NCI-H2107 (cell line): ENCODE measurements at places on chromosomes 2 and 18.

DNA sequence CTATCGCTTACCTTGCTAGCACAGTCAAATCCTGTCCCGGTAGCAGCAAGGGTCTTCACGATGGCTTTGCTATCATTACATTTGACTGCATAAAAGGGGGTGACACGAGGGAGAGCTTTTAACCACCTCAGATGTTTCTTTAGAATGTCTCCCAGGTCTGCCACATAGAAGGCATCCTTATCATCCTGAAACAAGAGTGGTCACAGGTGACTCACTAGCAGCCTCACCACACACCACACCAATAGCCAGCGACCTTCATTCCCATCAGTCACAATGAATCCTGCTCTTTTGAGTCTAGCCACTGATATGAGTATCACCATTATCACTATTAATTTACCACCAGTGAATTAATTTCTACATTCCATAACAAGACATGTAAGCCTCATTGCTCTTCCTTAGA lies 3.7 kb downstream of the ODC1 start:
- no peak for DNase-seq

- DNase-seq, result no peak
Measured at GRCh38 chr2:118838741-118839455, 8.6 kb downstream of the EN1 start.

DNA sequence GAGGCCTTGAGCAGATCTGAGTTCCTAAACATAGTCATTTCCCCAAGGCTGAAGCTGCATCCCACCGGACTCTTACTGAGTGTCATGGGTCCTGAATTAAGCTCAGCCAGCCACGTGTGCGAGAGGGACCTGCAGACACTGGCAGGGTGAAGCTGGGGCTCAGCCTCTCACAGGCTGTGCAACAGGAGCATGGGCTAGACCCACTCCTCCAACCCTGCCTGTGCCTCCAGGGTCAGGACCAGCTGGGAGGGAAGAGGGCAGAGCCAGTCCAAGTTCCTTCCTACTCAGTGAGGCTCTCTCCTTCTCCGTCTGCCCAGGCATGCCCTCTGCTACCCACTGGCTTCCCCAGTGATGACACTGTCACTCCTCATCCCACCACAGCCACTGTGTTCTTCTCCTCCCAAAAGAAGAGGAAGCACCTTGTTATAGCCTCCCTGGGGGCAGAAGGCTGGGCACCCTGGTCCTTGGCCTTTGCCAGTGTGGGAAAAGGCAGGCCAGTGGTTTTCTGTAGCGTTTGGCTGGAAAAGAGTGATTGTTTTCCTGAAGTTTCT lies 78.9 kb downstream of the KCNF1 start:
- no peak for DNase-seq

DNA sequence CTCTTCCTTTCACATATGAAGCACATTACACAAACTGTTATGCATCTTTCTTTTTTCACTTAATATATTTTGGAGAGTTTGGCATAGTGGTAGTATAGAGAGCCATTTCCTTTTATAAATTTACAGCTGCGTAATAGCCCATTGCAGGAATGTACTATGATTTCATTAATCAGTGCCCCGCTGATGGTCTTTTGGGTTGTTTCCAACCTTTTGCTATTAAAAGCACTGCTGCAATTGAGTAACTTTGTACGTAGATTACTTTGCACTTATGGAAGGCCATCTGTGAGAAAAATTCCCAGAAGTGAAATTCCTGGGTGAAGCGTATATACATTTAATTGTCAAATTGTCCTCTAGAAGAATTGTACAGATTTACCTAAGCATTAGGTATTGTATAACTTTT lies 565.3 kb upstream of the ZNF804A start:
- DNase-seq, result no peak

DNA sequence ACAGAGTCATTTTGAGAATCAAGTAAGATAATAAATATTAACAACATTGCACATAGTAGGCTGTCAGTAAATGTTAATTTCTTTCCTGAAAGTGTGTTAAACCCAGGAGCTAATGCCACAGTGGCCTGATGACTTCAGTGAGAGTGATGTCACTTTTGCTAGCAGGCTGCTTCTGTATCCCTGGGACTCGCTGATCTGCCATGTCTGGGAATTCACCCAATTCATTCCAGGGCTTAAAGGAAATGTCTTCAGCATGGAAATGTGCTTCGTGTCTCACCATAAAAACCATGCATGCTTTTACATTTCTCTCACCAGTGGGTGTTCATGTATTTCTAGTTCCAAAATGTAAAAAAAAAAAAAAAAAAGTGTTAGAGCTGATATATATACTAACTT lies 56.8 kb upstream of the MAPRE3 start:
- no peak for DNase-seq

DNA sequence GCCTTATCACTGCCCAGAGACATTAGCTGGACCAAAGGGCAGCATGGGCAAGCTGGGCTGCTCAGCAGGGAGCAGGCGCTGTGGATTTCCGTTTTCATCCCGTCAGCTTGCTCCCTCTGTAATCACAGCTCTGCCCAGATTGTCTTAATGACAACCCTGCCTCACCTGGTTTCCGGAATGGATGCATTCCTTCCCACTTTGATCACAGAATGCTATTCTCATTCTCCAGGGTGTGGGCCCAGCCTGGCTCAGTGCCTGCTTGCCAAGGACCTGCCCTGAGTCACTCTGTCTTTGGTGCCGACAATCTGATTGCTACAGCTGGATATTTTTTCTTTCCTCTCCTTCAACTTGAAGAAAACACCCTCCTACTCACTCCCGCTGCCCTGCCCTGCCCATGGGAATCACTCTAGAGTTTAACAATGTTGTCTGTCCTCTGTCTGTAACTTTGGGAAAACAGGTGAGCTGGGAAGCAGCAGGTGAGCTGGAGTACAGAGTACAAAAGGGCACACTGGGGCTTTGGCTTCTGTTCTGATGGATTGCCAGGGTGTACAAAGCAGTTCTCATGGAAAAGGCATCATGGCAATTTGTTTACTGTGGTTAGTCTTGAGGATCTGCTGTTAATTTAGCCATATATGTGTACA lies 27.2 kb upstream of the FAM136A start:
- no peak for DNase-seq

DNA sequence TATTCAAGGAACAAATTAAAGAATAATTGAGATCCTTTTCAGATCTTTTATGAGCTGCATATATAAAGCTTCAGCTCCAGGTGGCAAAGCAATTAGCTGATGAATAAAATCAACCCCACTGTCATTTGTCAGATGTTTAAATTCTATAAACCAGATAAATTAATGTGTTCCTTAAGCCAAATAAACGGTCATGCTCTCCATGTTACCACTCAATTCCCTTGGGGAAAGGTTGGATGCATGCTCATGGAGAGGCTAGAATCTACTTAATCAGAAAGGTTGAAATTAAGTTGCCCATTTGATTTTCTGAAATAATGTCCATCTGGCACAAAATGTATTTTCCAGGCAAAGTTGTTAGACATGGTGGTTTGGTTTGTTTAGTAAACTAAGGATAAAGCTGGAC lies 282.5 kb upstream of the SPRED2 start:
- DNase-seq, result no peak

GRCh38 chr18:36817039-36817438 lies 11.8 kb downstream of the TPGS2 start:
- DNase-seq, result no peak

DNA sequence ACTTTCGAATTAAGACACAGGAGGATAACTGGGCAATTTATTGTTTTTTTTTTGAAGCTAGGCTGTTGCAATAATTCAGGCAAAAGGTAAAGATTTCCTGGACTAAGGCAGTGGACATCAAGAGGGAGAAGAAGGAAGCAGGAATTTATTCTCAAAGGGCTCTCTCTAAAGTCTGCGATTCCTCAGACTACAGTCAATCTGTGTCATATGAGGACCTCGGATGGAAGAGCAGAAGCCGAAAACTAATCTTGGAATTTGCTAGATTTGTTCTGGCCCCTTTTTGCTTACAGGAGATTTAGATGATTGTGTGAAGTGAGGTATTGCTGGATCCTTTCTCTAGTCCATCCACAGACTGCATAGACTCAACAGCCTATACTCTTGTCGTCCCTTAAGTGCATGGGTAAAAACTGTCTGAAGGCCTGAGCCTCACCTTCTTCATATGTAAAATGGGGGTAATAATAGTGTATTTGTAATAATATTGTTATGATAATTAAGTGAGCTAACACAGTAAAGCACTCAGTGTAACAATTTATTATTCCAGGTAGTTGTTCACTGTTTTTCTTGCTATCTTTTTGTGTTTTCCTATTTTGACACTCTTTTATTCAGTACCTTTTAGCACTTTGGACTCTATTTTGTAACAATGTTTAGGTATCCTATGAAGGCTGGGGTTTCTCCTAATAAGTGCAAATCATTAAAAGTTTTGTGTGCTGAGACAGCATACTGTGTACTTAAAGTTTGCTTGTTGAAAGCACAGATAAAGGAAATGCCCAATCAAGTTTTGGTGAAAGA lies 54.2 kb upstream of the NT5C1B start:
- DNase-seq, result no peak

- DNase-seq, result no peak
Measured at GRCh38 chr2:216754336-216754735, 59.0 kb upstream of the IGFBP5 start.

- peak; percentile 69 for DNase-seq
Measured at GRCh38 chr2:65430603-65431420, 1.6 kb downstream of the SPRED2 start.

DNA sequence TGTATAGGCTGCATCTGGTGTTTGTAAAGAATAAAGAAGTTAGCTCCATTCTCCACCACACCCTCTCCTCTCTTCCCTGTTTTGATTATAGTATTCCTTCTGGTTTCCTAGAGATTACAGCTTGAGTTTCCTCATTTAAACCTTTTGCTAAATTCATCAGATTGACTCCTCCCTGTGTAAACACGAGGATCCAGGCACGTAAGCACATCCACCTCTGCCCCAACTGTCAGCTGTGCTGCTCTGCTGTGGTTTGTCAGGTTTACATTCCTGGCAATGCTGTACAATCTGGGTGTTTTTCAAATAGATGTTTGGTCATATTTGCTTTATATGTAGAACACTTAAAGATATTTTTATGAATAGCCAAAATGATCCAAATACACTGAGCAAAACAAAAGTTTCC lies 302.8 kb downstream of the PTGR3 start:
- no peak for DNase-seq

GRCh38 chr2:96923810-96924774 lies 54.2 kb upstream of the SEMA4C start:
- no peak for DNase-seq

- no peak for DNase-seq
Measured at GRCh38 chr2:20382965-20383810, 32.5 kb upstream of the PUM2 start.

DNA sequence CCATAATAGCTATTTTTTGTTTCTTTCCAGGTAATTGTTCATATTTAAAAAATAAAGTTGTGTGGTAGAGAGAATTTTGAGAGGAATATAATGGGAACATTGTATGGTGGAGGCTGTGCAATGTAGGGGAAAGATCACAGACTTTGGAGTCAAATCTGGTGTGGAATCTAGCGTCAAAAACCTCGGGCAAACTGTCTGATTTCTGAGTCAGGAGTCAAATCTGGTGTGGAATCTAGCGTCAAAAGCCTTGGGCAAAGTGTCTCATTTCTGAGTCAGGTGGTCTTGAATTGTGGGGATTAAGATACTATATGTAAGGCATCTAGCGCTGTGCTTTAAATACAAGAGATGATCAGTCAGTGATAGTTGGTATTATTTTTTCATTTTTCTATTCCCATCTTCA lies 5.1 kb downstream of the PTPN4 start:
- no peak for DNase-seq

DNA sequence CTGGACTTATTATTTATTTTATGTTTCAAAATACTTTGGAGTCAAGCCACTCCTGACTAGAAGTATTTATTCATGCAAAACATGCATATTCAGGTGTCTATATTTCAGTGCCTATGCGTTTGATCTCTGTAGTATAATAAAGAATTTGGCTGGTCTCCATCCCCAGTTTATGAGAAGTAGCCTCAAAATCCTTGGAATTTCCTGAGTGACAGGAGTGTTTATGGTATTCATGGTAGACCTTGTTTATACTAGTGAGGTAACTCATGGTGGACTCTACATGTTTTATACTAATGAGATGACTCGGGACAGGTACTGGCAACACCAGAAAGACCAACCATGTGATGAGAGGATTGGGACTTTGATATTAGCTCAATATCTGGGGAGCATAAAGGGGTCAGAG lies 43.9 kb upstream of the CSRNP3 start:
- no peak for DNase-seq

GRCh38 chr2:3264010-3264744 lies 113.4 kb downstream of the EIPR1 start:
- no peak for DNase-seq

DNA sequence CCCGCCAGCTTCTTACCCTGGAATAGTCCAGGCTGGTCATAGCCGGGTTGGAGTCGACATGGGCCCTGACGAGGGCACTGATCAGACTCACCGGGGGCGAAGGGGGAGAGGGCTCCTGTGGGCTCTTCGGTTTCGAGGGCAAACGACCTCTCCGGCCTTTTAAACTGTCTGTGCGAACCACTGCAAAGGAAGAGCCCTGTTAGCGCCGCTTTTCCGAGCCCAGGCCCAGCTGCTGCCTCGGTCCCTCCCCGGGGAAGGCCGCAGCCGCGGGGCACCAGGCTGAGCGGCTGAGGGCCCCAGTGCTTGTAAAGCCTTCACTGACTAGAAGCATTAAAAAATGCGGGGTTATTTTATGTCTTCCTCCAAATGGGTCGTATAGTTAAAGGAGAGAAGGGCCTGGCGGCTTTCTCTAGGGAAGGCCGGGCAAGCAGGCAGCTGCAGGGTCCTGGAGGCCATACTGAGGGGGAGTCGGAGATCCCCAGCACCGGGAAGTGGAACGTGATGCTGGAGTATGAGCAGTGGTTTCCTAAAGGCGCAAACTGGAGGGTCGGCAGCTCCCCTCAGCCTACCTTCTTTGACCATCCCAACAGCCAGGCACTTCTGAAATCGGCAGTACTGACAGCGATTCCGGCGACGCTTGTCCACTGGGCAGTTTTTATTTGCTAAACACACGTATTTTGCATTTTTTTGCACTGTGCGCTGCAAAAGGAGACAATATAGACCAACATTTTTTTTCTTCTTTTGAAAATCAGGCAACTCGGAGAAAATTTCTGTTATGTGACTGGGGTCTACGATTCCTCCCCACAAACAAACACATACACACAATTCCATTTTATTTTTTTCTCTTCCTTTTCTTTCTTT lies 4.5 kb downstream of the NR4A2 start:
- DNase-seq, result no peak

- DNase-seq, result no peak
Measured at GRCh38 chr2:35298493-35298892, 1057.1 kb upstream of the CRIM1 start.

- DNase-seq, result no peak
Measured at GRCh38 chr2:238101891-238102841, 2.0 kb downstream of the ESPNL start.
